ENCODE measurements at places on chromosomes 5 and 9. TPM values are rescaled to one million over a fixed set of nuclear protein-coding genes. Genes with fewer than 3 reads are reported as not detected.
A peak's percentile ranks its signal among the peaks of the same experiment; 100 is the strongest.

DNA sequence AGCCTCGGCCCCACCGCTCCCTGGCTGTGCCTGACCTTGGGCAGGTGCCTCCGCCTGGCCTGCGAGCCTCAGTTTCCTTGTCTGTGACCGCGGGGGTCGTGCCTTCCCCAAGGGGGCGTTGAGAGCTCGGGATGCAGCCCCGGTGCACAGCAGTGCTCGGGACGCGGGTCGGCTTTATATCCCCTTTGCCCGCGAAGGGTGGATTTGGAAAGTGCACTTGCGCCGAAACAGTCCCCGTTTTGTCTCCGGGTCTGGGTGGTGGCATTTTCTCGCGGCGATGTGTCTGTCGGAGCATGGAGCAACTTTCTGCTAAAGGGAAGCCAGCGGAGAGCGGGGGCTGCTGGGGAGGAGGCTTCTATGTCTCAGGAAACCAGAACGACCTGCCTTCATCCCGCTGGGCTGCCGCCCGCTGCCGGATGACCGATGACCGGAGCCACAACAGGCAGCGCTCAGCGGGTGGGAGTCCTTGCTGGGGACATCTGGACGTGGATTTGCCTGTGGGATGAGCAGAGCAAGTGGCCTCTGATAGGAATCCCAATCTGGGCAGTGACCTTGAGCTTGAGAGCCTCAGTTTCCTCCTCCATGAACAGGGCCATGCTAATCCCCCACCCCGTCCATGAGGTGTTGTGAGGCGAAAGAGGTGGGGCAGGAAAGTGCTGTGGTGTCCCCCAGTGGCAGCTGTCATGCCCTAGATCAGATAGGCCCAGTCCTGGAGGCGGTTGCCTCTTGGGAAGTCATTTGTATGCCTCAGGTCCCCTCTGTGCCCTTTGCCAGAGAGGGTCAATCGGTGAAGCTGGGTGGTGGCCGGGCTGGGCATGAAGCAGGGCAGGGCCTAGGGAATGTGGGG is 651 bp downstream of the HRH2 start:
- no peak overlapping the region for H3K27ac ChIP-seq
- no peak for DNase-seq
- no peak overlapping the region for H3K4me3 ChIP-seq
- peaks cover 48% of the 10 kb centered on the region for H3K27me3 ChIP-seq
- H3K4me1 ChIP-seq = no peaks in the 10 kb centered on the region

DNA sequence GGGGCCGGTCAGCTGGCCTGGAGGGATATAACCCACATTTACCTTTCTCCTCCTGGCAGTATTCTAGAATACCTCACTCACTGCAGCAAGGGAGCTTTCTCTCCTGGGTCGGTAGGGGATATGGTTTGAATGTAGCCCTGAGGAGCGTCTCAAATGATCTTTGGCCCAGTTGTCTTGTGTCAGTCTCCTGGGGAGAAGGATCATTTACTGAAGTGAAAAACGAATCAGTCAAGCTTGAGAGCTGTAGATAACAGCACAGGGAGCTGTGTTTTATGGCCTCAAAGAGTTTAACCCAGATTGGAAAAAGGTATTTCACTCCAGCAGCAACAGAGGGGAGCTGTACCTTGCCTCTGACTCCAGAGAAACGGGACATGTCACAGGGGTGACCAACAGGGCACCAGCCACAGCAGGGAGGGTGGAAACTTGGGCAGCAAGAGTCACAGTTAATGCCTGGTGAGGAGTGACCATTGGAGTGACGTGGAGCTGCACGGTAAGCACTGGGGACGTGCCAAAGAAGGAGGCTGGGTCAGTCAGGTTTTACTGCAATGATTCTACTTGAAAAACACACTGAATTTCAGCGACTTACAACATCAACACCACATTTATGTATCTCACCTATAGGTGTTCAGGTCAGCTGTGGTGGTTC is 29.8 kb upstream of the ZFR start:
- H3K4me1 ChIP-seq = no peaks in the 10 kb centered on the region
- no peak overlapping the region for H3K4me3 ChIP-seq
- H3K27ac ChIP-seq = no peak overlapping the region
- H3K36me3 ChIP-seq = no peaks in the 10 kb centered on the region
- DNase-seq = no peak

- no peaks in the 10 kb centered on the region for H3K4me1 ChIP-seq
- H3K27ac ChIP-seq = no peak overlapping the region
- H3K36me3 ChIP-seq = no peaks in the 10 kb centered on the region
- no peaks in the 10 kb centered on the region for H3K27me3 ChIP-seq
These were observed 125.3 kb downstream of the SYK start for GRCh38 chr9:90926936-90927335.

DNA sequence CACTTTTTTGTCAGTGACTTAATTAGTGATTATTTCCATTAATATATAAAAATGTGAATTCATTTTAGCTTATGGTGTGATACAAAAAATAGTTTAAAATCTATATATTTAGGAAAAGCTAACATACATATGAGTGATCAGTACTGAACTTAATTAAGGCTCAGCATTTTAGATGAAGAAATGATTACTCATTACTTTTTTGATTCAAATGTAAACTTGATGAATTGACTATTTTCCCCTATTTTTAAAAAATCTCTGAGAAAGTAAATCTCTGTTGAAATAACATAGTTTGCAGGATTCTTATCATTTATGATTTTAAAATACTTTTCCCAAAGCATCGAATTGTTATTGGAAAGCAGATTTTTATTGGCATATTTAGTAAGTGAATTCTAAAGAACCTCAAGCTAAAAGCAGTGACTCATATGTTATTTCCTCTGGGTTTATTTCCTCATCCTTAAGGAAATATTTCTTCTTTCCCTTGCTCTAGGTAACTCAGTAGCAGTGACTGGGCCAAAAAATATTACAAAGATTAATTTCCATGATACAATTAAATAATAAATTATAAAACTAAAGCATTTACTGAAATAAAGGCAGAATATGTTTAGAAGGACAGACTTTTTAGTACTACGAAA is 290.6 kb downstream of the FER start:
- DNase-seq = peak; percentile 62
- H3K27me3 ChIP-seq = no peaks in the 10 kb centered on the region
- H3K4me1 ChIP-seq = peaks cover 17% of the 10 kb centered on the region
- no peak overlapping the region for H3K27ac ChIP-seq
- H3K4me3 ChIP-seq = no peak overlapping the region
- no peaks in the 10 kb centered on the region for H3K36me3 ChIP-seq

DNA sequence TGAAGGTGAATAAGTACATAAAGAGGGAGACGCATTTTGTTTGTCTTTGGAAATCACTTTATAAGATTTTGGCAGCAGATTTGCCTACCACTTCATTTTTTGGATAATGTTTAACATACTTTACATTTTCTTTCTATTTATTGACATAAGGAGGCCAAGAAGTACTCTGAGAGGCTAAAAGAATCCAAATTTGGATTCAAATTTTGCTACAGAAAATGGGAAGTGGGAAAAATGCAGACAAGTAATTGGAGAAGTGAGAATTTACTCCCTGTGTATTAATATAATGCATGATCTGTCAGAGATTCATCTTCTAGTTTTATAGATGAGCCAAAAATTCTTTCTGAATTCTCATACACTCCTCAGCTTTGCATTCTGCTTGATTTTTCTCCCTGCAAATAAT is 411.2 kb upstream of the CTNND2 start:
- H3K4me1 ChIP-seq = 0 out of 2 replicates have a peak, but pooled peaks cover 9% of the 10 kb centered on the region
- H3K4me3 ChIP-seq = no peak overlapping the region
- DNase-seq = no peak

- DNase-seq = no peak
- no peaks in the 10 kb centered on the region for H3K27me3 ChIP-seq
These were observed 22.1 kb downstream of the GOLM1 start for GRCh38 chr9:86077276-86077675.

DNA sequence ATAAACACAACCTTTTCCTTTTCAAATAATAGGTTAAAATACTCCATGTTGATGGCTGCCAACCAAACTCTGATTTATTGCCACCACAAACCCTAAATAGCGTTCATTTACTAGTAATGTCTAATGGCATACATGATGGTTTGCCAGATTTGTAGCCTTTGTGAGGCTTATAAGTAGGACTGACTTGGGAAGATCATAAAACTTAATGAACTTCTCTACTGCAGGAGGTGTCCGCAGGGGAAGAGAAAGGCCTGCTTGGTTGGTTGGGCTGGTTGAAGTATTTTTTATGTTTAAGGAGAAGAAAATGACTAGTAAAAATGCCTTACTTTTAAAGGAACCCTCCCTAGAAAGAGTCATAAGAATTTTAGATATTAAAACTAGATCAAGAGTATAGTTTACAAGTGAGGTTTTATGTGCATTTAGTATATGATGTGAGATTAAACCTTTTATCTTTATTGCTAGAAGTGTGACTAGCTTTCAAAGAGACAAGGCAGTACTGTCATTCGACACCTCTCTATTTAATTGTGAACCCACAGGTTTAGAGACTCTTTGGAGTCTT is 5.0 kb downstream of the PBX3 start:
- no peak overlapping the region for H3K4me3 ChIP-seq
- H3K27me3 ChIP-seq = no peaks in the 10 kb centered on the region
- DNase-seq = no peak
- H3K4me1 ChIP-seq = peaks cover 18% of the 10 kb centered on the region
- no peaks in the 10 kb centered on the region for H3K36me3 ChIP-seq
- no peak overlapping the region for H3K27ac ChIP-seq

GRCh38 chr5:64680289-64680688 is 10.0 kb upstream of the SHISAL2B start:
- DNase-seq = peak; percentile 31
- no peaks in the 10 kb centered on the region for H3K27me3 ChIP-seq
- no peaks in the 10 kb centered on the region for H3K36me3 ChIP-seq
- no peaks in the 10 kb centered on the region for H3K4me1 ChIP-seq

- no peaks in the 10 kb centered on the region for H3K27me3 ChIP-seq
- no peak for DNase-seq
- H3K27ac ChIP-seq = no peak overlapping the region
- H3K4me3 ChIP-seq = no peak overlapping the region
These were observed 42.9 kb downstream of the BNIP1 start for GRCh38 chr5:173187054-173187743.

Gene BARHL1
- total RNA-seq = not detected

Gene CNOT8
- 34.2 TPM for total RNA-seq

Gene TMEM203
- total RNA-seq = 31.3 TPM
